Activated naive CD4-positive, alpha-beta T cell treated with anti-CD3 and anti-CD28 coated beads for 36 hours (primary cell): ENCODE measurements at places on chromosomes 4 and X.

DNA sequence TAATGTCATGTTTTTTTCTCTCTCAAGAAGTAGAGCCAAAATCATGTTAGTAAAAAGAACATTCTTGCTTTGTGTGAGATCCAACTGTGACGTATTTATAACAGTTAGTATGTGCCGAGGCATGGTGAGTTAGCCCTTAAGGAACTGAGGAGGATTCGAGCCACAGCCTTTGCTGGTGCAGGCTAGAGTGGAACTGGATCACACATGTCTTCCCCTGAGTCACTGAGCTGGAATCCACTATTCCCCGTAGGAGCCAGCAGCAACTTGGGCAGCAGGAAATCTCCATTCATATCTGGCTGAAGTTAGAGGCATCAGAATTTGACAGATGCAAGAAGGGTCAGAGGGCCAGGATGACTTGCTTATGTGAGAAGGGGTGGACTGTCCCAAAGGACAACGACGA is 144.6 kb upstream of the KIT start:
- DNase-seq: no peak

- no peak for DNase-seq
Measured at GRCh38 chr4:172207258-172207657, 394.1 kb downstream of the GALNTL6 start.

DNA sequence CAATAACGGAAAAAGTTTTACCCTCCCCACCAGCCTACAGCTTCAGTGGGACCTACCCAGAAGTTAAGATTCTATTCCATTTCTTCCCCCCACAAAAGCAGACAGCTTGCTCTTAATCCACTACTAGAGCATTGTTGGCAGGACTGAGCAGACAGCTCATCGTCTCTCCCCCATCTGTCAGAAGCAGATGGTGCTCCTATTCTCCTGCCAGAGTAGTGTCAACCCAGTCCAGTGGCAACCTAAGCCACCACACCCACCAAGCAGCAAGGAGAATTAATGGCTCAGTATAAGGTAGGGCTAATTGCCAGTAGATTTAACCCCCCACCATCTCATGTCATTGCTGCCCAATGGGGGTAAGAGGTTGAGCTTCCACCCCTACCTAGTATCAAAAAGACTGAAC is 62.0 kb downstream of the AWAT2 start:
- DNase-seq: no peak

- DNase-seq: no peak
Measured at GRCh38 chrX:51694254-51694653, 11.6 kb upstream of the CENPVL2 start.

GRCh38 chr4:6568689-6569332 is 6.2 kb upstream of the MAN2B2 start:
- DNase-seq: no peak

DNA sequence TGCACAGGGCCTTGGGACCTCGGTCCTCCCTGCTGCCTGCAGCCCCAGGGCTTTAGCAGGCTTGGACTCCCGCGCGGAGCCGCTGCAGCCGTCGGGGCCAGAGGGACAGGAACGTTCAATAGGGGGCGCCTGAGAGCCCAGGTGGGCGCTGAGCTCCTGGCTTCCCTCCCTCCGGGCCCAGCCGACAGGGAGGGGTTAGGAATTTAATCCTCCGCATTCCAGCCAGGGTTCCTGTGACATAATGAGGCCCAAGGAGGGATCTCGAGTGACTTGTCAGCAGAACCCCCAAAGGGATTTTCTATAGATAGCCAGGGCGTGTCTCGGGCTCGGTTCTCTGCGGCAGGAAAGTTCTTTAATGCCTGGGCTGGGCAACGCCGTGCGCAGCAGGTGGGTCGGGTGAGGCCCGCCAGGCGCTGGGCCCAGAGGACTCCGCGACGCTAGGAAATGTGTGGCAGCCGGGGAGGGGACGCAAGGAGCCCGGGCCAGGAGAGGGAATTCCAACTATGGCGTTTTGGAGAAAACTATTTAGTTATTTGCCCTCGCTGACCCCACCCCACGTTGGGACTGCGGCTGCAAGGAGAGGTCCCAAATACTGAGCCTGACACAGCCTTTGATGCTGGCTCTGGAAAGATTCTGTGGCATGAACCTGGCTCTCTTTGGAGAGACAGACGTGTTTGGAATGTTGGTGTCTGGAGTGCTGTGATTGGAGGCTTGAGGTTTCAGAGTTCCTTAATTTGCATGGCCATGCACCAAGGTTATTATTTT is 285.2 kb upstream of the GATB start:
- DNase-seq: peak; percentile 20

- no peak for DNase-seq
Measured at GRCh38 chr4:25838526-25838925, 24.3 kb downstream of the SEL1L3 start.

- DNase-seq: no peak
Measured at GRCh38 chr4:38317041-38317674, 346.8 kb upstream of the KLF3 start.

DNA sequence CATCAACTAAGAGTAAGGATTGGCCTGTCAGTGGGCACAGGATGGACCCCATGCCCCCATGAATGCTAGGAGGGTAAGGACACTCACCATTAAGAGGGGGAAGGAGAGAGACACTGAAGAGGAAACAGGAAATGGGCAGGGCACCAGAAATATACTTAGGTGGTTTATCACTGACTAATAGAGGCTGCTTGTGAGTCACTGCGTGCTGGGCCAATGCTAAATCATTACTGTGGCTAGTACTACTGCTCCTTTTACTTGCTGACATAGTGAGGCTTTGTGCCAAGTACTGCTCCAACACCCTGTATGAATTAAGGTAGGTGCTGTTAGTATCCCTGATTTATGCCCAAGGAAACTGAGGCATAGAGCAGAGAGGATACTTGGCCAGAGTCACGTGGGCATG is 130.4 kb upstream of the FRMPD4 start:
- DNase-seq: peak; percentile 13

DNA sequence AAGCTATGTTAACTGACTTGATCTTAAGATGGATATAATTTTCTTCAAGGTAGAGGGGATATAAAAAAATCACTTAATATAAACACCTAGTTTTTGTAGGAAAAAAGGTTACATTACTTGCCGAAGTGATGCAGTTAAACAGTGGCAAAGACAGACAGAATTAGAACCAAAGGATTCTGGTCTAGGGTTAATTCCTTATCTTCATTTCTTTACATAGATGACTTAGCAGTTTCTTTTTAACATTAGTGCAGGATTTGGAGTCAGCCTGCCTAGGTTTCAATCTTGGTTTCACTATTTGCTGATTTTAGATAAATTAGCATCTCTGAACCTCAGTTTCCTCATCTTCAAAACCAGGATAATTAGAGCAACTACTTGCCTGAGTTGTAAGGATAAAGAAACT is 14.3 kb downstream of the ZAR1 start:
- no peak for DNase-seq

DNA sequence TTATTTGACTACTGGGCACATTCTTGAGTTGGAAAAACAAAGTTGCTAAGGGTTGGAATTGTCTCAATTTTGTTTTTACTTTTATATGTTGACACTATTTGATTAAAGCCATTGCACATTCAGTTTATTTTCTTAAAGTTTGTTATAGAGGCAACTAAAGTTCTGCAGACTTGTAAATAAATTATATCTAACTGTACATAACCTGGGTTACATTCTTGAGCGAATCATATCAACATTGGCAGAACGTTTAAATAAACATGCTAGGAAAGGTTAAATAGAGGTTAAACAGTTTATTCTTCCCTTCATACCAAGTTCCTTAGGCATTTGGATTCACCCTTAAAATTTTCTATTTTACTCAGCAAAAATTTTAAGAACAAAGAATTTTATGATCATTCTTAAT is 74.5 kb downstream of the UCHL1 start:
- no peak for DNase-seq

- DNase-seq: no peak
Measured at GRCh38 chrX:149274516-149275105, 230.5 kb downstream of the IDS start.

DNA sequence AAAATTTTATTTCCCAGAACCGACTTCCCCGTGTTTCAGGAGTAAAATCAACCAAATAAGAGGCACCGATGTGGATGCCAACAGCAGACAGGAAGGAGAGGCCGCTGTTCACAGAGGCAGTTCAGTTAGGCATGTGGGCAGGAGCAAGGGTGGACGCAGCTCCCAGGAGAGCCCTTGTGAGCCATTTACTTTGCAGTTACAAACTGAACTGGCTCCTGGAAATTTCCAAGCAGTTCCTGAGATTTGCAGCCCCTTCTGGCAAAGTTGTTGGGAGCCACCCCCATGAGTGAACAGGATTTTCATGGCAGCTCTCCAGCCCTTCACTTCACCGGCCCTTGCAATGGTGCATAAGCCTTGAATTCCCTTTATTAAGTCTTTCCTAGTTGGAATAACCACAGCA is 189.1 kb downstream of the AFAP1 start:
- no peak for DNase-seq

GRCh38 chrX:41036668-41037326 is 48.4 kb upstream of the USP9X start:
- no peak for DNase-seq

GRCh38 chrX:69238114-69238886 is 73.0 kb upstream of the PJA1 start:
- DNase-seq: no peak

DNA sequence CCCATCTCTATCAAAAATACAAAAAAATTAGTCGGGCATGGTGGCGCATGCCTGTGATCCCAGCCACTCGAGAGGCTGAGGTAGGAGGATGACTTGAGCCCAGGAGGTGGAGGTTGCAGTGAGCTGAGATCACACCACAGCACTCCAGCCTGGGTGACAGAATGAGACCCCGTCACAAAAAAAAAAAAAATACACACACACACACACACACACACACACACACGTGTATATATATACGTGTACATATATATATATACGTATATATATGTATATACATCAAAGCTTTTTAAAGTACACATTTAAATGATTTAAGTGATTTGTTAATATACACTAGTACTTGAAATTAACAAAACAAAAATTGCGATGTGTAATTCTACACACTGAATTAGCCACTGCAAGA is 6.0 kb downstream of the FBXW7 start:
- no peak for DNase-seq

- DNase-seq: no peak
Measured at GRCh38 chr4:69744157-69744478, 16.3 kb downstream of the SULT1B1 start.

- DNase-seq: no peak
Measured at GRCh38 chr4:147828331-147828905, 96.5 kb downstream of the ARHGAP10 start.

DNA sequence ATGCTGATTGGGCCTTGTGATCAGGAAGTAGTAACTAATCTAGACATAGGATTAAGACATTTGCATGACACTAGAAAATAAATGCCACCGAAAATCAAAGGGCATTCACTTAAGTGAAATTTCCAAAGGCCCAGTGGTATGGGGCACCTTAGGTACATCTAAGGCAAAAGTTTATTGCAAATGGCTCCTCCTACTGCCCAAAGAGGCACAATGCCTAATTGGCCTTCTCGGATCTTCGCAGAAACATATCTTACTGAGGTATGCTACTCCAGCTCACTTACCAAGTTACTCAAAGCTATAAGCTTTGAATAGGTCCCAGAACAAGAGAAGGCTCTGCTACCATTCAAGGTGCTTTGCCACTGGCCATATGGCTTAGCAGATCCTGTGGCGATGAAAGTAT is 174.8 kb upstream of the CXCL13 start:
- DNase-seq: no peak

GRCh38 chr4:185278716-185279115 is 69.3 kb downstream of the SNX25 start:
- no peak for DNase-seq

DNA sequence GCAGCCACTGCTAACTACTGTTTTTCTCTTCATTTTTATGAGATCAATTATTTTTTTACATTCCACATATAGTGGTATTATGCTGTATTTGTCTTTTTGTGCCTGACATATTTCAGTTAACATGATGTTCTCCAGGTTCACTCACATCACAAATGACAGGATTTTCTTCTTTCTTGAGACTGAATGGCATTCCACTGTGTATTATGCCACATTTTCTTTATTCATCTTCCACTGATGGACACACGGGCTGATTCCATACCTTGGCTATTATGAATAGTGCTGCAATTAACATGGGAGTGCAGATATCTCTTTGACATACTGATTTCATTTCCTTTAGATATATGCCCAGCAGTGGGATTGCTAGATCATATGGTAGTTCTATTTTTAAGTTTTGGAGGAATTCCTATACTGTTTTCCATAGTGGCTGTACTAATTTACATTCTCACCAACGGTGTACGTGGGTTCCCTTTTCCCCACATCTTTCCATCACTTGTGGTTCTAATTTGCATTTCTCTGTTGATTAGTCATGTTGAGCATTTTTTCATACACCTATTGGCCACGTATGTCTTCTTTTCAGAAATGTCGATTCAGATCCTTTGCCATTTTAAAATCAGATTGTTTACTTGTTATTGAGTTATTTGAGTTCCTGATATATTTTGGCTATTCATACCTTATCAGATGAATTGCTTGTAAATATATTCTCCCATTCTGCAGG is 14.9 kb upstream of the ZCCHC4 start:
- no peak for DNase-seq

- no peak for DNase-seq
Measured at GRCh38 chr4:154485127-154485773, 6.3 kb downstream of the DCHS2 start.

- no peak for DNase-seq
Measured at GRCh38 chr4:137905930-137906329, 336.2 kb downstream of the SLC7A11 start.

- DNase-seq: no peak
Measured at GRCh38 chr4:100986360-100986868, 360.9 kb downstream of the PPP3CA start.

GRCh38 chr4:155952501-155952901 is 1.2 kb downstream of the CTSO start:
- DNase-seq: no peak

DNA sequence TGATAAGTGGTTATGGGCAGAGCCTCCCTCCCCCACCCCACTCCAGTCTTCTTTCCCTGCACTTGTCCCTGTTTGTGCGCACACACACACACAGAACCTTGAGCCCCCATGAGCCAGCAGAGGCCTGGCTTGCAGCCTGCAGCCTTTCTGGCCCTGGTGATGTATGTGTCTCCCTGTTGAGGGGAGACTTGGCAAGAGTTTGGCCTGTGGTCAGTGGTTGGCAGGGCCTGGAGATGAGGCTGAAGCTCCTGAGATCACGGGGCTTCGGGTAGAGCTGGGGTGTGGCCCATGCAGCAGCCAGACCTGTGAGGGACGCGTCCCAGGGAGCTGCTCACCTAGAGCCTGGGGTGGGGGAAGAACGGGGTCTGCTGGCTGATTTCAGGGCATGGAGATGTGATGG is 2.3 kb downstream of the GPR173 start:
- DNase-seq: no peak

DNA sequence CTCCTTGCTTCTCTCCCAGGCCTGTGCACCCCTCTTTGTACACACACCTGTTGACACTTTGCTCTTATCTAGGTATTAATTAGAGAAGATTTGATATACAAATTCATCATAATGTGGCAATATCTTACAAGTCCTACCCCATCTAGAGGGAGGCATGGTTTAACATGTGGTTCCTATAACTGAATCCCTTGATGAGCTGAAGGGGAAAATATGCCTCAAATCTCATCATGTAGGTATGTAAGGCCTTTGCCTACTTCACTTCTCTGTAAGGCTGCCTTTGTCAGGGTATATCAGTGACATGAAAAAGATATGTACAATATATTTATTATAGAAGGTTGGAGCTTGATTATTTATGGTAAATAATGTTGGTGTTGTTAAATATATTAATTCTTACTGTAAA is 31.9 kb downstream of the HTR2C start:
- no peak for DNase-seq
